Activated CD4-positive, alpha-beta memory T cell treated with anti-CD3 and anti-CD28 coated beads for 36 hours (primary cell): ENCODE measurements at places on chromosomes 7 and 10.
A peak's percentile ranks its signal among the peaks of the same experiment; 100 is the strongest.

GRCh38 chr7:31122649-31123058, 70.5 kb downstream of the ADCYAP1R1 start:
- peak; percentile 57 for DNase-seq

- DNase-seq = no peak
Measured at GRCh38 chr10:60182691-60183090, 207.0 kb downstream of the ANK3 start.

DNA sequence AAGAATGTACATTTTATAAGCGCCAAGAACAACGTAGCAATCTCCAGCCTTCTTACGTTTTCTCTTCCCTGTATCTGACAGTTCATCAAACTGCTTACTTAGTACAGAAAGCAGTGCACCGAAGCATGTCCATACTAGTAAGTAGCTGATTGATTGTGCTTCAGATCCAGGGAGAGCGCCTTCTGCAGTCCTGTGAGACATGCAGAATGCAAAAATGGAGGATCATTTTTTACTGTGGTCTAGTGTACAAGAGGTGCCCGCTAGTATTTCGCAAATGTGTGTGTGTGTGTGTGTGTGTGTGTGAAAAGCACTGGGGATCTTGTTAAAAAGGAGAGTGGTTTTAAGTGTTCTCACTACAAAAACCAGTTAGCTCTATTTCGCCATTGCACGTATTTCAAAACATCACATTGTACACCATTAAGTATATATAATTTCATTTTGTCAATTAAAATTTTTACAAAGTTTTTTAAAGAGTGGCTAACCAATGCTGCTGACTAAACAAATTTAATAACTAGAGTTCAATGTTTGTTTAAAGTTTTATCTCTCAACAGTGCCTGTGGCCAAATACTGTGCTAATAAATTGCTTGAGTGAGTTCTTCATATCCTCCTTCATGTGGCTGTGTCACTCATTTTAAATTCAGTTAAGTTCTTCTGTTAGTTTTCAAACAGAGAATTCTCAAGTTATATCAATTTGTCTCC, 99.6 kb downstream of the ZMYND11 start:
- DNase-seq = no peak

- DNase-seq = no peak
Measured at GRCh38 chr7:3977391-3977790, 676.3 kb downstream of the SDK1 start.

GRCh38 chr7:43201912-43202311, 89.5 kb downstream of the HECW1 start:
- no peak for DNase-seq

DNA sequence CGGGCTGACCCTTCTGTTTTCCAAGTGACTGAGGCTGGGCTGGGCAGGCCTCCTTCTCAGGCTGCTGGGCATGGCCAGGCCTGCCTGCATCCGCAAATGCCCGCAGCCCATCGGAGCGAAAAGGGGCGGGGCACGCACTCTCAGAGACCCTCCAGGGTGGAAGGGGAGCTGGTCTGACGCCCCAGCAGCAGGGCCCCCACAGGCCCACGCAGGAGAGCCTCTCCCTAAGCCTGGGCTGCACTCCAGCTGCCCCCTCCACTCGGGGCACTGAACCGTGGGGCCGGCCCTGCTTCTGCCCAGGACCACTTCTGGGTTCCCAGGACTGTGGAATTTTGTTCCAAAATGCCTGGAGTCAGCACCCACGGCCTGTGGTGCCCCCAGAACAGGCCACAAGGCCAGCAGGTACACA, 9.3 kb downstream of the ADAP1 start:
- no peak for DNase-seq

GRCh38 chr10:30701451-30702173, 72.1 kb upstream of the LYZL2 start:
- DNase-seq = peak; percentile 94

DNA sequence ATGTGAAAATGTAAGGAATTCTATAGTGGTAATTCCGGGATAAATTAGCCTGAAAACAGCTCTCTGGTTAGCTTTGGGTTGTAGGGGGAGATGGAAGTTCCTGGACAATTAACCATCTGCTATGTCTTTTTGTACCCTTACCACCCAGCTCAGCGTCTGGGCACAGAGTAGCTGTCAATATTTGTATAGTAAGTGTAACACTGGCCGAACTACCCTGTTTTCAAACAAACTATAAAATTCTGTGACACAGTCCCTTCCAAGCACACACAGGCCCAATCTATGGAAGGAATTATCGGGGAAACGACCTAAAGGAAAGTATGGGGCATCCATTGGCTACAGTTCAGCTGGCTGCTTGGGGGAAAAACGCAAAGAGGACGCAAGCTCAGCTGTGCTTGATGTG, 869 bp upstream of the LHFPL3 start:
- no peak for DNase-seq

GRCh38 chr7:83751217-83751616, 102.3 kb upstream of the SEMA3E start:
- DNase-seq = no peak
